ENCODE measurements at places on chromosomes 13 and 19.
A peak's percentile ranks its signal among the peaks of the same experiment; 100 is the strongest.

- peak; percentile 17 for DNase-seq
These were observed 1.1 kb downstream of the LSM14A start for GRCh38 chr19:34173193-34173956.

DNA sequence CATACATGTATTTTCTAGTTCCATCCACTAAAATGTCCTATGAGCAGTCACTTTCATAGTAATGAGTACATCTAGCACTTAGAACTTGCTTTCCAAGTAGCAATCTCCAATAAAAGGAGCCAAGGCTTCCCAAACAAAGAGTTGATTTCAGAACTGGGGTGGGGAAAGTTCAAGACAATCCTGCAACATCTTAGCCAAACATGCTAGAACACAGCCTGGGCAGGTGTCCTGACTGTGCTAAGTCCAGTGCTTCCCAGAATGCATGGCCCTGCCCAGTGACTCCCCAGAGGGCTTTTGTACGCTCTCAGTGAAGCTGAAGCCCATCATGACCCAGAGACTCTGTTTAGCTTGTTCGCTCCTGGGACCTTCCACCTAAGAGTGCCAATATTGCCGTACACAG, 106.7 kb upstream of the UBAC2 start:
- DNase-seq = no peak

DNA sequence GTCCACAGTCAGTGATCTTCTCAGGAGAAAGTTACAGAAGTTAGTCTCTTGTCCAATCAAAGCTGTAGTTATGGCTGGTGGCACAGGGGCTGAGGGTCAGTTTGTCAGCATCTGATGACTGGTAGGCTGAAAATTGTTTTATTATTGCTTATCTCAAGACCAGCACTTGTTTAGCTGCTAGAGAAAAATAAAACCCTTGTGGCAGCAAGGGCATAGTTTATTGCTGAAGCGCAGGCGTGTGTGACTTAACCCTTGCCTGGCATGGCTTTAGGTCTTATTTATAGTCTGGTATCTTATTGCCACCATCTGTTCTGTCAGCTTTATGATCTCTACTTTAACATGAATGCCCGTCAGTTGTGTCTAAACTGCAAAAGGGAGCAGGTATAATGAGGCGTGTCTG, 154.7 kb downstream of the USP12 start:
- no peak for DNase-seq

DNA sequence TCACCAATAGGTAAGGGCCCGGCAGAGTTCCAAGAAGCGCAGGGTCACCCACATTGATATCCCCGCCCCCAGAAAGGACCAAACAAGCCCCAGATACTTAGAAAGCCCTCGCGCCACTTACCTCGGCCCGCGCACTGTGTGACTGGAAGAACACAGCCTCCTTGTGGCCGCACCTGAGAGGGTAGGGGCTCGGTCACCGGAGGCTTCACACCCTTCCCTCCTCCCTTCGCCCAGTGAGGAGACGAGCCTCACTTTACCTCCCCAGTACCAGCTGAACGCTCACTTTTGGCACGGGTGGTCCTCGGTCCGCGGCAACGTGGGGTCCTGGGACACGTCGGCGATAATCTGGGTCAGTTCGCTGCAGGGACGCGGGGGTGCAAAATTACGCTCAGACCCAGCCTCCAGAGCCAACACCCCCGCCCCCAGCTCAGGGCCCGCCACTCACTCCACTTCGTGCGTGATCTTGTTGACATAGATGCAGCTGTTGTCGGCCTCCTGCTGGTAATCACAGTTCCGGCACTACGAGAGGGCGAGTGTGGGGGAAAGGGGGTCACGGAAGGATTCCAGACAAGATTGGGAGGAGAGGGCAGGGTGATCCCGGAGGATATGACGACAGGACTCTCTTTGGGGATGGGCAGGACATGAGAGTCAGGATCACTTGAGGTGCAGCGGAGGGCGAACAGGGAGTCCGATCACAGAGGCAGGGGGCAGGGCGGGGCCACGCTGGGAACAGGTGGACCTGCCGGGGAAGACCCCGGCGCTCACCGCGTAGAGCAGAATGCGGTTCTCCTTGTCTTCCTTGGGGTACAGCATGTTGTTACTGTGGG, 568 bp downstream of the POLR2I start:
- DNase-seq = no peak

DNA sequence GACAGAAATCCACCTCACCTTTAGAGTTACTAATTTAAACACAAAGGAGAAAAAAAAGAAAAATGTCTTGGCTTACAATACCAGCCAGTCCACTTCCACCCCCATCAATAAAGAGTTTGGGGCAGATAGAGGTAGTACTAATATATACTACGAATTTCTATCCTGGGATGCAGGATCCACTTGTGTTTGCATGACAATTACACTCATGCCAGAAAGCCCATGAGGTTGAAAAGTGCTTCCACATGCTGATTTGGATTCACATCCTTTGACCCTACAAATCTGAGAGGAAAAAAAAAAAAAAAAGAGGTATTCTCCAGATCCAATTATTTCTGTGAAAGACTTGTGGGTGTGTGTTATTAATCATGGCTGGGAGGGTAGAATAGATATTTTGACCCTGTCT, 335.2 kb downstream of the SLITRK1 start:
- no peak for DNase-seq

GRCh38 chr13:108974686-108975085, 345.3 kb downstream of the MYO16 start:
- DNase-seq = no peak

GRCh38 chr13:95716231-95716630, 39.3 kb downstream of the DNAJC3 start:
- no peak for DNase-seq

DNA sequence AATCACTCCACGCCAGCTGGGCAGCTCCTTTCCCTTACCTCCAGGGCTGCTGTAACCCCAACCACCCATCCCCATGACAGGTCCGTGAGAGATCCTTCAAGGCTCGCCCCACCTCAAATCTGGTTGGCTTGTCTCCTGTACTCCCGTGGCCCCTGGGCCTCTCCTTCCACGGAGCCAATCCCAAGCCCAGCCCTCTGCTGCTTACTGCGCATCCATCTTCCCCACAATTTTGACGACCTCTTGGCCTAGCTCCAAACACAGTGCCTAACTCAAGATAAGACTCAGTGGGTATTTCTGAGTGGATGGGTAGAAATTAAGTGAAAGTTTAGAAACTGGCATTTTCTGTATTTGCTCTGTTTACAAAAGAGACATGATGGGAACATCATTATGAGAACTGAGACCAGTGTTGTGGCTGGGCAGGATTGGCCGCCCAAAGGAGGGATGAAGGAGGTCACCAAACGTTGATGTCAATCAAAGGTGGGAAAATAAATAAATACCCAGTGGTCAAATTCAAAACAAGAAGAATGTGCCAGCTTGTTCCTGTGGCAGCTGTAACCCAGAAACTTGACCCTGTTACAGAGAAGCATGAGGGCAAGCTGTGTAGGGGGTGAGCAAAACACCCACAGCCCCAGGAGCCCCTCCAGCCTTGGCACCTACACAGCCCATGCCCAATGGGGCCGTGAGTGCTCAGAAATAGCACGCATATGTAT, 162.2 kb downstream of the ABCC4 start:
- DNase-seq = no peak

GRCh38 chr19:23314505-23315251, 64.5 kb upstream of the ZNF724 start:
- DNase-seq = no peak

- no peak for DNase-seq
These were observed 100.8 kb downstream of the STK24 start for GRCh38 chr13:98476106-98476505.
